Calu3 (cell line): ENCODE measurements at places on chromosomes 7 and 10.

DNA sequence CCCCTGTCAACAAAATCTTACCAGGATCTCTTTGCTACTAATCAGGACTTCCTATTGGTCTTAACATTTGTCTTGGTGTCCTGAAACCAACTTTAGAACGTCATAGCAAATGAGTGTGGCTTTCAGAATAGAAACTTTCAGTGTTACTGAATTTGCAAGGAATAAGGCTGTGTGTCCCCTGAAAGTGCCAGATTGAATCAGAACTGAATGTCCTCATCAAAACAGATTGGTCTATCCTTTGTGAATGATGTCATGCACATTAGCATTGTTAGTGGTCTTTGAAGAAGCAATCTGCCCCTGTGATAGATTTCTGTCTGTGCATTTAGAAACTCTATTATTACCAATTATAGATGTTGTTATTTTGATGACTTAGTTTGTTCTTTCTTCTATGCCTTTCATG lies 119.9 kb downstream of the AGMO start:
- no peak for DNase-seq

GRCh38 chr7:106126170-106126938 lies 14.2 kb upstream of the SYPL1 start:
- peak; percentile 36 for DNase-seq

- DNase-seq = no peak
Observed at GRCh38 chr10:111432588-111432987, 355.8 kb downstream of the ADRA2A start.

- DNase-seq = no peak
Observed at GRCh38 chr10:118012952-118013525, 33.7 kb downstream of the RAB11FIP2 start.

- DNase-seq = no peak
Observed at GRCh38 chr7:332020-332517, 42.1 kb downstream of the FOXL3 start.

DNA sequence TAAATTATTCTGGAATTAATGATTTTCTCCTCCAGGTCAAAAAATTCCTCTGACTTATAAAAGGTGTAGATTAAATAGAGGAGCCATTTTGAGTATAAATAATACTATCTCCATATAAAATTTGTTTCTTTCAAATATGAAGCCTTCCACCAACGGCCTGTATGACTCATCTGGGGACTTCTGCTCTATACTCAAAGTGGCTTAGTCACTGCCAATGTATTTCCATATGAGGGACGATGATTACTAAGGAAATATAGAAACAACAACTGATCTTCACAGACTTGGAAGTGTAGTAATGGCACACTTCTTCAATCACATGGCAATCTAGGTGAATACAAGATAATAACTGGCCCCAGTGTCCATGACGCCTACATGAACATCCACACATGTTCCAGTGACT lies 335.6 kb upstream of the HGF start:
- DNase-seq = no peak

DNA sequence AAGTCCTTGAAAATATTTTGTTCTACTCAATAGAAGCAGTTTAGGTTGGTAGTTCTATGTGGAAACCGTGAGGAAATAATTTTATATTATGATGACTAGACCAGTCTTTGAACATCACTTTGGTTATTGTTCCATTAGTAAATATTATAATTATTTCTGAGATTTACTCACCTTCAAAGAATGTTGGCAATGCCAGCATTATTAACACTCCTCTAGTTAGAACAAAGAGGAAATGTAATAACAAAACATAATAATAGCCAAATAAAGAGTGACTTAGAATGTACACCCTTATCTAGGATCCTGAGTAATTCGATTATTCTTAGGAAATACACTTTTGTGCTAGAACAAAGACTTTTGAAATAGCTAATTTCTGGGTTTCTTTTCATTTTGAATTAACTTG lies 121.1 kb downstream of the CFTR start:
- DNase-seq = no peak

DNA sequence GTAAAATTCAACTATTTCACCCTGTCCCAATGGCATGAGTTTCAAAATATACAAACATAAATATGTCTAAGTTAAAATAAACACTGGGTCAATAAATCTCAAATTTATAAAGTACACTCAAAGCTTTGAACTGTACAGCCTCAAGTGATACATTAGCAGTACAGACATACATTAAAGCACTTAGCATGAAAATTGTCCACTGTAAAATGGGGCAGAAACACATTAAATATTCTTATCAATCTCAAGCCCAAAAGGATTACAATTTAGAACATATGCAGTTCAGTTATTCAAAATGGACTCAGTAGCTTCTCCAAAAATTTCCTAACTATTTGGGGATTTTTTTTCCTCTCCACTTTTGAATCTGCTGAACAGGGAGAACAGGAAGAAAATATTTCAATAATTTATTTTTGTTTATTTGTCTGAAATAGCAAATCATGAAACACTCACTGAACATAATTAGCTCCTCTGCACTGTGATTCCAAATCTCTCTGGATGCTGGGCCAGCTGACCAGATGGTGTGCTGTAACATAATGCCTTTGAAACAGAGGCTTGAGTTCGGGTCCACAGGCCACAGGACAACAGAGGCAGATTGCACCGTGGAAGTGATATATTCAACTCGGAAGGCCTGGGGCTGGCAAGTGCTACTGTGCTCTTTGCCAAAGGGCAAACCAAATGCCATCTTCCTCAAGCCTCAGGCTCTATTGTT lies 248.9 kb upstream of the LRRN3 start:
- DNase-seq = no peak

DNA sequence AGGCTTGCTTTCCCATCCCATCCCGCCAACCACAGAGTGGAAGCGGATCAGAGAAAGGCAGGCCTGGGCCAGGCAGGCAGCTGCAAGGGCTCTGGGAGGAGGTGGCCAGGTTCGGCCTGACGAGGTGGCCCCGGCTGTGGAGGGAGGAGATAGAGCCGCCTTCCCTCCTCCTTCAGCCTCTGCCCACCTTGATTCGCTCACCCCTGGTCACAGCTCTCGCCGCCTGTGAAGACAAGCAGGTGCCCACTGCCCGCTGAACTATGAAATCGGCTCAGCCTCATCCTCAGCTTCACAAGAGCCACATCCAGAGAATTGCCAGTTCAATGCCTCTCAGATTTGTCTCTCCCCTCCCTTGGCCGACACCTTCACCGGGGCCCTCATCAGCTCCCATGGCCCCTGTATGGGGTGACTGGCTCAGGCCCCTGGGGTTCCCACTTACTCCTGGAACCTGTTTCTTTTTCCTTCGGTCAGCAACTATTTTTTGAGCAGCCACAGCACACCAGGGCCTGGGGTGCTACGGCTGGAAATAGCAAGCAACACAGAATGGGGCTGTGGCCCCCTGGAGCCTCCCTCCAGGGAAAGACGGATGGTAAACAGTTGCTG lies 80.0 kb upstream of the CHST15 start:
- no peak for DNase-seq

DNA sequence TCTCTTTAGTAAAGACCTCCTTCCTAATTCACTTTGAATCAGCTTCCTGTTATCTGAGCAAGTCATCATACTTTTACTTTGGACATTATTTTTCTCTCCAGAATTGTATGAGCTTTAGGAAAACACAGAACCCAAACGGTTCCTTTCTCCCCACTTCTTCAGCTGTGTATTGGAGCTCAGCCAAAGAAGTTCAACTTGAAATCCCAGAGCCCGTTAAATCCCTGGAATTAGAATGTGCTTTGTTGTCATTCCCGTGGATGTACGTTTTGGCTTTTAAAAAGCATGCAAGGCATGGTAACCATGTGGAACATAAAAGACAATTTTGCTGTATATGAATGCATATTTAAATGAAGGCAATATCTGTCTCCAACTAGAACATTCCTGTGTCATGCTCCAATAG lies 46.6 kb downstream of the AGMO start:
- no peak for DNase-seq

GRCh38 chr7:71385330-71385729 lies 253.4 kb downstream of the GALNT17 start:
- no peak for DNase-seq

- no peak for DNase-seq
Observed at GRCh38 chr7:76048668-76048988, 722 bp downstream of the MDH2 start.

- peak; percentile 54 for DNase-seq
Observed at GRCh38 chr7:128167042-128167701, 73.9 kb upstream of the LEP start.

DNA sequence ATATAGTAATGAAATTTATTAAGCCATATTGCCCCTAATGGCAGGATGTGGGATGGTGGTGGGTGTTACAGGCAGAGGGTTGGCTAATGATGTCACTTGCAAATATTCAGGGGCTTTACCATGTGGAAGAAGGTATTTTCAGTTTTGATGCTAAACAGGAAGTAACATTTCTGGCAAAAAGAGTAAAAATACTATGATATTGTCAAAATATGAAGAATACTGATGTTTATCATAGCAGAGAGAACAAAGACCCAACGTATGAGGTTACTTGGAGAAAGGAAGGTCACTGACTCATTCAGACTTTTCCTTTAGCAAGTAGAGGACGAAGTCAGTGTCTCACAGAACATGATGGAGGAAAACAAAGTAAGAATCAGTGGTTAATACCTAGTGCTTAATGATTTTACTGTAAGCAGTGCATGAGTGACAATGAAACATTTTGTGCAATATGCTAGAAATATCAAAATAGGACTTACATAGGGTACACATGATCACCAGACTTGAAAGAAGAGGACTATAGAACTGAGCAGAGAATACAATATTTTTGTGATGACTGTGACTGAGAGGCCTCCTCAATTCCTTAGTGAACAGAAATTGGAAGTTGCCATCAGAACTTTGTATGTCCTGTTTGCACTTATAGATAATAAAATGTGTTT lies 89.7 kb upstream of the STEAP4 start:
- no peak for DNase-seq

- DNase-seq = no peak
Observed at GRCh38 chr10:131745591-131745990, 155.2 kb upstream of the PPP2R2D start.

- DNase-seq = no peak
Observed at GRCh38 chr7:123824754-123825067, 20.3 kb upstream of the HYAL4 start.

- no peak for DNase-seq
Observed at GRCh38 chr10:114916653-114917052, 21.3 kb upstream of the TRUB1 start.

DNA sequence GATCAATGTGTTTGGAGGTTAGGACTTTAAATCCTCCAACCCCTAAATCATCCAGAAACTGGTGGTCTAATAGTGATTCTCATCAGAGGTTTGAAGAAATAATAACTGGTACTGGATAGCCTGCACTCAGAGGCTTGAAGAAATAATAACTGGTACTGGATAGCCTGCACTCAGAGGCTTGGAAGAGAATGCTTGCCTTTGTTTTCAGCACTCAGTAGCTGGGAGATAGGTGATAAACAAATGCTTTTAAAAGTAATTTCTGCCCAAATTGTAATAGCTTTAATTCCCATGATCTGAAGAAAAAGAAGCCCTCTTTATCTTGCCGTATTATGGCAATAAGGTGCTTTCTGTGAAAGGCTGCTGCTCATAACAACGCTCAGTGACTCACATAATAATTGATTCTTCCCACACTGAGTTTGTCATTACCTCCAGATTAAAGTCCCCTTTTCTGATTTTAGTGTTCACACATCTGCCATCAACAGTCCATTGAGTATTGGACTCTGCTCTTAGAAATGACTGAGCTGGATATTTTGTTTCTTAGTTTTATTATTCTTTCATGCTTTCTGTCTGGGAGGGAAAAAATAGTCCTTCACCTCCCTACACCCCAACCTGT lies 112.3 kb upstream of the PHYHIPL start:
- DNase-seq = no peak

DNA sequence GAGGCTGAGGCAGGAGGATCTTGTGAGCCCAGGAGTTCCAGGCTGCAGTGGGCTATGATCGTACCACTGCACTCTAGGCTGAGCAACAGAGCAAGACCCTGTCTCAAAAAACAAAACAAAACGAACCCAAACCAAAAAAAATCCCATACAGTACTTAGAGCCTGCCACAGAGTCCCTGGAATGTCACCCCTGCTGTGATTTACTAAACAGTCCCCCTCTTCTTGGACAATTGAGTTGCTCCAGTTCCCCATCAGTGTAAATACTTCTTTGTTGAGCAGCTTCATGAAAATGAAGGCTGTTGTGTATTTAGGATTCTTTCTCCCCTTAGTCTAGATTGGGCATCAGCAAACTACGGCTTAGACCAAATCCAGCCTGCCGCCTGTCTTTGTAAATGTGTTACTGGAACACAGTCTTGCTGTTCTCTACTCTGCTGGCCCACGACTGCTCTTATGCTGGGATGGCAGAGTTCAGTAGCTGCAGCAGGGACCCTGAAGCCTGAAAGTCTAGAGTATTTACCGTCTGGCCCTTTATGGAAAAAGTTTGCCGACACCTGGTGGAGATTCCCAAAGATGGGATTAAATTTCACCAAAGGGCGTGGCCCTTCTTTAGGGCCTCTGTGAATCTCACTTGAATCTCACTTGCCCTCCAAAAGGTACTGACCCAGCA lies 57.8 kb downstream of the PALD1 start:
- DNase-seq = no peak

DNA sequence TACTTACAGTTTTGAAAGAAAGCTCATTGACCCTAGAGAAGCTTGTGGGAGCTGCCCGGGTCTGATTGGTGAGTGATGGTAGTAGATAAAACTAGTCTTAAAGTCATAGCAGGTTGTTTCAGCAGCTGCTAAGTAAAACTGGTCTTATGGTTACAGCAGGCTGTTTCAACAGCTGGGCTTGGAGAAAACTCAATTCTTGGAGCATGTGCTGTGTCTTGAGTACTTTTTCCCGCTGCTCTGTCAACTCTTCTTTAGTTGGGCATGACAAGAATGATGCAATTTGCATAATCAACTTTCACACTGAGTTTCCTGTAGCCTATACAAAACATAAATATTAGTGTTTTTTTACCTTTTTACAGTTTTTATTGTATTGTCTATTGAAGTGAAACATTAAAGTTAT lies 707.9 kb downstream of the AUTS2 start:
- DNase-seq = no peak

DNA sequence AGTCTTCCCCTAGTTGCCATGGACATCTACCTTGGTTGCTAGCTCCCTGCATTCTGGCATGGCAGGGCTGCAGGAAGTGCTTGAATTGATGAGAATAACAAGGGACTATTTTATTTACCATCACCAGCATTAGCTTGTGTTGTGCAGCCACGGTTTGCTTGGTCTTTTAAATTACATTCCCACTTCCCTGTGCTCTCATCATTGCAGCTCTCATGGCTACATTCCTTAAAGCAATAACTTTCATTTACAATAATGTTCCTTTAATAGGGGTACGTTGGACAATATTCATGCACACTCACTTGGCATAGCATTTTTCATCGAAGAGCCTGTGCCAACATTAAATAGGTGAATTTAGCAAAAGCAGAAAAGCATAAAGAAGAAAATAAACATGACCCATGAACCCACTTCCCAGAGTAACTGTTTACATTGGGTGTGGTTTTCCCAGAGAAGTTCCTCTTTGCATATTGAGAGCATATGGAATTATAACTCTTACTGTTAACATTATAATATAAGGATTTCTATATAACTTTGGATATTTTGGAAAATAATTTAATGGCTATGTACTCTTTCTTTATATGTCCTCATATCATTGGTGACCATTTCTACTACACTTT lies 113.2 kb upstream of the VWC2 start:
- no peak for DNase-seq

DNA sequence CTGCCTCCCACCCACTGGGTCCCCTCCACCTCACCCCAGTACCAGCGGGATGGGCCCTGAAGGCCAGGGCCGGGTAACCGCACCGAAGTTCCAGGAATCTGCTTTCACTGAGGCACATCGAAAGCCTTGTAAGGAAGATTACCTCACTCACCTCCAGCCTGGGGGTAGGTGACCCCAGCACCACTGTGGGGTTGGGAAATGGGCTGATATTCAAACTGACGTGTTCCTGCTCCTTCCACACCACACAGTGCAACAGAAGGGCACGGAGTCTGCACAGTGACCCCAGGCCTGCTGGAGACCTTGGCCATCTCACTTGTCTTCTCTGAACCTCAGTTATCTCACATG lies 29.8 kb downstream of the NPS start:
- no peak for DNase-seq
